ENCODE measurements at places on chromosomes 13 and 19. TPM values are rescaled to one million over a fixed set of nuclear protein-coding genes. Genes with fewer than 3 reads are reported as not detected.

DNA sequence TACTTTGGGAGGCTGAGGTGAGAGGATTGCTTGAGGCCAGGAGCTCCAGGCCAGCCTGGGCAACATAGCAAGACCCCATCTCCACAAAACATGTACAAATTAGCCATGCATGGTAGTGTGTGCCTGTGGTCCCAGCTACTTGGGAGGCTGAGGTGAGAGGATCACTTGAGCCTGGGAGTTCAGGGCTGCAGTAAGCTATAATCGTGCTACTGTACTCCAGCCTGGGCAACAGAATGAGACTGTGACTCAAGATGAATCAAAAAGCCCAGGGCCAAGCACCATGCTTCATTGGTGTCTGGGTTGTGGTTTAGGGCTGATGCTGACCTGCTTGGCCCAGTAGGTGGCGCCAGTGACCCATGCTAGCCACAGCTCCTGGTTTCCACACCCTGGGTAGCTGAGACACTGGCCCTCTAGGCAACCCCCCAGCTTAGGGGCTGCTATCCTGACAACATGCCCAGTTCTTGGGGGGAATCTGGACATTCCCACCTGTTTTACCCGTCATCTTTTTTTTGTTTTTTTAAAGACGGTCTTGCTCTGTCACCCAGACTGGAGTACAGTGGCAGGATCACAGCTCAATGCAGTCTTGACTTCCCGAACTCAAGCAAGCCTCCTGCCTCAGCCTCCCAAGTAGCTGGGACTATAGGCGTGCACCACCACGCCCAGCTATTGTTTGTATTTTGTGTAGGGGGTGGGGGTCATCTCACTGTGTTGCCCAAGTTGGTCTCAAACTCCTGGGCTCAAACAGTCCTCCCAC is 5.5 kb downstream of the CCDC124 start:
- H3K27me3 ChIP-seq, result no peaks in the 10 kb centered on the region
- H3K4me1 ChIP-seq, result peaks cover 18% of the 10 kb centered on the region

DNA sequence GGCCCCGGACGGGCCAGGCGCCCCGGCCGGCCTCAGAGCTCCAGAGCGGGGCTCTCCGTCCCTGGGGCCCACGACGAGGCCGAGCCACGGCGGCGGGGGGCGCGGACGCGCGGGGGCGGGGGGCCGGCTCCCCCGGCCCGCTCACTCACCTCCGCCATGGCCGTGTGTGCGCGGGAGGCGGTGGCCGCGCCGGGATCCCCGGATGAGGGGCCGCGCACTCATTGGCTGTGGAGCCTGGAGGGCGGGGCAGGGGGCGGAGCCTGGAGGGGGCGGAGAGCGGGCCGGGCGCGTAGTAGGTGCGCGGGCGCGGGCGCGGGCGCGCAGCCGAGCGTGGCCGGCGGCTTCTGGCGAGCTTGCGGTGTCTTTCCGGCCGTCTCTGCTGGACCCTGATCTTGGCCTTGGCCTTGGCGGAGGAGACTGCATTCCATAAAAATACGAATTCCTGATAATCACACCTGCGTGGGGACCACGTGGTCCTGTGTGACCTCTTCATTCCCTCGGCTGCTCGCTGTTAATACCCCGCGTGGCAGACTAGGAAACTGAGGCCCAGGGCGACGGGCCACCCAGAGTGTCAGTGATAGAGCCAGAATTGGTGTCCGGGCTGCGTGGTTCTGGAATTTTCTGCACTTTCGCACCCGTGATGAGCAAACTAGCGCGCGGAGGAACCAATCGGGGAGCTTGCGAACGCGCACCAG is at the start of gene MIER2:
Gene MIER2 (minus strand): TSS at position 172 of the 695 bp plus-strand sequence. CDS start 14 bp downstream, at position 158.
- peaks cover 46% of the 10 kb centered on the region for H3K4me1 ChIP-seq
- H3K27ac ChIP-seq, result peak within 1 kb of the TSS; percentile 84
- H3K36me3 ChIP-seq, result no peaks in the 10 kb centered on the region
- H3K27me3 ChIP-seq, result no peaks in the 10 kb centered on the region
- H3K4me3 ChIP-seq, result peak within 1 kb of the TSS; percentile 75

GRCh38 chr19:2616741-2617392 is 85.6 kb downstream of the GNG7 start:
- peaks cover 85% of the 10 kb centered on the region for H3K4me1 ChIP-seq
- peak; percentile 93 for DNase-seq
- H3K36me3 ChIP-seq, result no peaks in the 10 kb centered on the region
- H3K4me3 ChIP-seq, result peak overlapping the region; percentile 52

DNA sequence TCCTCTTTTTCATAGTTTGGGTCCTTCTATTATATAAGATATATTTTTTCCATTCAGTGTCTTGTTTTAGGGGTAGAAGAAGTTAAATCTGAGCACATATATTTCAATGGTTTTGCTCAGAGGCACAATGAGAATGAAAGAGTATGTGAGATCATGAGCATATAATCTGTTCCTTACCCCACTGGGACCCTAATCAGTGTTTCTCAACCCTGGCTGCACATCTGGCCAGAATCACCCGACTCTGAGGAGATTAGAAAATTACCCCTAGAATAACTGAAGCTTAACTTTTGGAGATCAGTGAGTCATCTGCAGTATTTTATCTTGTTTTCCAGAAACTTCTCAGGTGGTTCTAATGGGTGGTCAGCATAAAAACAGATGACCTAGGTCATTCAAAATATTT is 782 bp downstream of the CYSLTR2 start:
- no peaks in the 10 kb centered on the region for H3K27me3 ChIP-seq
- peak overlapping the region; percentile 63 for H3K4me3 ChIP-seq
- peak overlapping the region; percentile 80 for H3K27ac ChIP-seq
- peaks cover 7% of the 10 kb centered on the region for H3K4me1 ChIP-seq
- H3K36me3 ChIP-seq, result no peaks in the 10 kb centered on the region

GRCh38 chr13:112247471-112248405 is 128.4 kb upstream of the SPACA7 start:
- no peaks in the 10 kb centered on the region for H3K27me3 ChIP-seq
- H3K27ac ChIP-seq, result no peak overlapping the region
- no peak overlapping the region for H3K4me3 ChIP-seq
- peak; percentile 51 for DNase-seq
- no peaks in the 10 kb centered on the region for H3K4me1 ChIP-seq

DCLK1 gene
- polyA plus RNA-seq, result 3.4 TPM
